ENCODE measurements at places on chromosomes 1 and 21.

GRCh38 chr1:73593364-73593763, 604.6 kb downstream of the LRRIQ3 start:
- DNase-seq: no peak

GRCh38 chr1:184449916-184450315, 63.1 kb downstream of the C1orf21 start:
- DNase-seq: no peak

DNA sequence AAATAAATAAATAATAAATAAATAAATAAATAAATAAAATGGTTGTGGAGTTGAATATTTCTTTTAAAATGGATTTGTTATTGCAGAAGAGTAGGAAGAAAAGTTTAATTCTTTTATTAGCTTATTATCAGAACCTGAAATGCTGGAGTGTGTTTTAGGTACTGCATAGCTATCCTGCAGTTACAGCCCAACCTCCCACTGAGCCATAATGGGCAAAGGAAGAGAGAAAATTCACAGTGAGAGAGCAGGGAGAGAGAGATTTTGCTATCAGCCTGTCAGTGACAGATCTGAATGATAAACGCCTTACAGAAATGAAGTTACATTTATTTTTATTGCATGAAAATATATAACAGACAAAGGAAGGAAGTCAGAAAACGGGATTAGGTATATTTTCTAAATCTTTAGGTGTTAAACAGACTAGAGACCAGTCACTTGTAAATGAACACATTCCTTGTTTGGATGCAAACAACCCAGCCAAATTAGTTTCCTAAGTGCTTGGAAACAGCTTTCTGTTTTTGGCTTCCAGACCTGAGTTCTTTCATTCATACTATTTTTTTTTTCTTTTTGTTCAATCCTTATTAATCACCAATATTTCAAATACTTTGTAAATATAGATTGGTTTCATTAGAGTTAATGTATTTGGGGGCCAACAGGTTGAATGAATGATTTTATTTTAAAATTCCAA, 425.3 kb downstream of the USP25 start:
- no peak for DNase-seq

DNA sequence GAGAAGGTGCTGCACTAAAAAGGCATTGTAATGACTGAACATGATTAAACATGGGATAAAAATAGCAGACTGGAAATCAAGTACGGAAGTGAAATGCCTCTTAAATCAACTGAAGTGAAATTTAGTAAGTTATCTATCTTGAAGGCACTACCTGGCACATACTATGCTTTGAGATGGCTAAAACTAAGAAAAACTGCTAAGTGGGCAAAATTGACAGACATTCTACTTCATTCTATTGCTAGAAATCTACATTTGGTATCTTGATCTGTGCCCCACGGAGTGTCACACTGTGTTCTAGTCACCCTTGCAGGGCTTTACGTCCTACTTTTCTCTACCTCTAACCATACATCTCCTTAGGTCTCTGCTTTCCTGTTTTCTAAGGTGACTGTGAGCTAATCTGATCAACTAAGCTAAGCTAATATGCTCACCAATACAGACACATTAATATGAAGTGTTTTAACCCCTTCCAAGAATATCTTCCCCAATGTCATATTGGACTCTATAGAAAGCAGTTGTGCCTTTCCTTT, 4.1 kb downstream of the PDC start:
- DNase-seq: no peak

DNA sequence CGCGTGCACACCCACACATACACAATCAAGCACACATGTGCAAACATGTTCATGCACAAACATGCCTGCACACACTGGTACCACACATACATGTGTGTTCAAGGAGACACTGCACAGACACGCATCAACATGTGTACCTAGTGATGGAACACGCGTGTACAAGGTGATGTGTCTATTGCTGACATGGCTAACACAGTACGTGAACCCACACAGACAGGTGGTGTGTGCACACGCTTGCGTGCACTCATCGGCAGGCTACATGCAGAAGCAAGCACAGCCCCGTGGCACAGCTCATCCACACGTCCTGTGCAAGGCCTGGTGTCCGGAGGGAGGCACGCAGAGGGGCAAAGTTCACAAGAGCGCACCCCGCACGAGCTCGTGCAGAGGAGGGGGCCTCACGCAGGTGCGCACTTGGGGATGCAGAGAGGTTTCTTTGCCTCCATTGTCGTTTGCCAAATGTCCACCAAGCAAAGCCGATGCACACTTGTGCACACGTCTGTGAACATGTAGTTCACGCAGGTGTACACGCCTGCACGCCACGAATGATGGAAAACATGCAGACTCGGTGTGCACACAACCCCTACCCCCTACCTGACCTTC, 969 bp downstream of the ACAP3 start:
- no peak for DNase-seq

- no peak for DNase-seq
Observed at GRCh38 chr1:14598007-14598497, 433 bp upstream of the KAZN start.

DNA sequence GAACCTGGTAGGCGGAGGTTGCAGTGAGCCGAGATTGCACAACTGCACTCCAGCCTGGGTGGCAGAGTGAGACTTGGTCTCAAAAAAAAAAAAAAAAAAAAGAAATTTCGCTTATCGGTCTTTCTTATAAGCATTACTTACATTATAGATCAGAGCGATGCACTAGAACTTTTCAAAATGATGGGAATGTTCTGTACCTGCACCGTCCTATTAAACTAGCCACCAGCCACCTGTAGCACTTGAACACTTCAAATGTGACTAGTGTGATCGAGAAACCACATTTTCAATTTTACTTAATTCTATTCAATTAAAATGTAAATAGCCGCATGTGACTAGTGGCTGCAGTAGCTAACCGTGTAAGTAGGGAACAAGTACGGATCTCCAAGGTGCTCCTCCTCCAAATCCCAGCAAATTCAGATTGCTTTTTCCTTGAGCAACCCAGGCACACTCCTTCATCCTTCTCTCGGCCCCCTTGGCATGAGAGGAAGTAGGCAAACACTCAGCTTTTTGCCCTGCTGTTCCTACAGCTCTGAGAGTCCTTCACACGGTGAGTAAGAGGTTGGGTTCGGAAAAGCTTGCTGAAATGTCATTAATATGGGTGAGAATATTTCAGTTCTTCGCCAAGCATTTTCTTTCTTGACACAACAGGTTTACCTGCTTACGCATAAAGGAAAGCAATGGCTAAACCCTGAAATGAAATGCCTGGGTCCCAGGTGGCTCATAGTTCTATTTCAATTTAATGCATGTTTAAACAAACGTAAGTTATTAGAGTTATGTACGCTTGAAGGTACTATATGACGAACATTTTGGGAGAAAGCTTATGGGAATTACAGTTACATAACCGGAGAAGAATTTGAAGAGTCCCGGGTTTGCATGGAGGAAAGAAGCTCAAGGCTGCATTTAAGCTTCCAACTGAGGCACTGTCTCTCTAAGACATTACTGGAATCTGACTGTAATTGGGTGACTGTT, 69.5 kb upstream of the HUNK start:
- DNase-seq: no peak
